ENCODE measurements at places on chromosomes 11 and 22.

GRCh38 chr11:33490842-33491370, 209.7 kb downstream of the C11orf91 start:
- DNase-seq, result no peak

GRCh38 chr11:126175393-126175792, 36.1 kb downstream of the RPUSD4 start:
- no peak for DNase-seq

DNA sequence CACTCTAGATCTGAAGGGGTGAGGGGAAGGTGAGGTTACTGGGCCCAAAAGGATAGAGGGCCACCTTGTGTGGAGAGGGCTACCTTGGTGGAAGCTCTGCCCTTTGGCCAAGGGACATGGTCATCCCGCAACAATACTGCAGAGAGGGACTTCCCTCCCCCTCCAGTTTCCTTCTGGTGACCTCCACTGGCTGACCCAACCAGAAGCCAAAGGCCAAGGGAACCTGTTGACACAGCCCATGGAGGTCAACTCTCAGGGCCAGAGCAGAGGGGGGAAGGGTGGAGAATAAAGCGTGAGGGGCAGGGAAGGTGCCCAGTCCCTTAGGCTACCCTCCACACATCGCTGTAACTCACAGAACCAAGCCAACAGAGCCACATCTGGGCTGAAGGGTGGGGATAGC, 15.0 kb upstream of the RHOD start:
- DNase-seq, result no peak

DNA sequence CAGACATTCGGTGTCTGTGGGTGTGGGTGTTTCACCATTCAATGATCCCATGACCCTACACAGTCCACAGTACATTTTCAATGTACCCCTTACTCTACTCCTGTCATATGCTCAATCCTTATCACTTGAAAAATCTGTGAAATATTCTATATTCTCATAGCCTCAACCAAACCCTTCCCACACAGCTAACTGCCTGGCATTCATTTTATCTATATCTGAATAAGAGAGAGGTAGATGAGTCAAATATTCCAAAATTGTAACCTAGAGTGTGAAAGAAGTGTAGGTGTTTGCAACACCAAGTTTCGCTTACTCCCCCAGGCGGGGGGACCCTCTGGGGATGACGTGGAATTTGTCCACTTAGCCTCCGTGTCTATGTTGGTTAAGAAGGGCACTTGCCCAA, 354.8 kb downstream of the ETS1 start:
- no peak for DNase-seq

DNA sequence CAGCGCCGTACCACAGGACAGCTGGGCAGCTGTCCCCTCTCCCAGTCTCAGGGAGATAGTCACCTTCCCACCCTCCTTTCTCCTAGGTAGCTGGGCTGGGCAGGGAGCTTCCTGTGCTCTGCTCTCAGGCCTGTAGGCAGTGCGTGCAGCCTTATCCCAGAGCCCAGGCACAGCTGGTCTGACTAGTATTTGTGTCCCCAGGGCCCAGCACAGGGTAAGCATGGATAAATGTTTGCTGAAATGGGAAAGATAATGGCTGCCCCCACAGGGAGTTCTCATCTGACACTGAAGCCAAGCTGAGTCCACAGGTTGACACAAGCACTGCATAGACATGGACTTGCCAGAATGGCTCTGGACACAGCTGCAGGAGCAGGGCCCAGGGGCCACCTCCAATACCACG, 9.8 kb downstream of the SLC15A3 start:
- no peak for DNase-seq
